ENCODE measurements at places on chromosomes 4 and X. TPM values are rescaled to one million over a fixed set of nuclear protein-coding genes. Genes with fewer than 3 reads are reported as not detected.

- no peak for DNase-seq
Observed at GRCh38 chr4:127501103-127501502, 131.7 kb upstream of the INTU start.

- DNase-seq = no peak
Observed at GRCh38 chr4:182644683-182645050, 272.5 kb downstream of the DCTD start.

DNA sequence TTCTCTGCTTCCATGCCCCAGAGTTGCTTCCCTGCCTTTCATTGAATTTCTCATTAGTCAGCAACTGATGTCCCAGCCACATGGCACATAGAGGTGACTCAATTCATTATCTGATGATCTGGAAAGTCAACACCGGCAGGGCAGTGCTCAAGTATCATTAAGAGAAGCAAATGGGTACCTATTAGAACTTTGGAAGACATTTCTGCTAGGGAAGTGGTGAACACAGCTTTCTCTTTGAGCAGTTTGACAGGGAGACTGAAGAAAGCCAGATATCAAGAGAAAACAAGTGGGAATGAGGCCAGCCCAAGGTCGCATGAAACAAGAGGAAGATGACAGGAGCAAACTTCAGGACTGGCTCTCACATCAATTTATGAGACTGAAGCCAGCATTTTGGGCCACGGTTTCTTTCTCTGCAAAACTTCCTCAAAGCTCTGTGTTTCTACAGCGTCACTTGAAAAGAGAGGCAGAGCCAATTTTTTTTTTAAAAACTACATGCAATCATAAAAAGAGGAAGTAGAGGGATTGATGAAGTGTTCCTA, 108.3 kb upstream of the RPS6KA3 start:
- DNase-seq = no peak

GRCh38 chr4:70948665-70949260, 44.7 kb upstream of the DCK start:
- DNase-seq = no peak

DNA sequence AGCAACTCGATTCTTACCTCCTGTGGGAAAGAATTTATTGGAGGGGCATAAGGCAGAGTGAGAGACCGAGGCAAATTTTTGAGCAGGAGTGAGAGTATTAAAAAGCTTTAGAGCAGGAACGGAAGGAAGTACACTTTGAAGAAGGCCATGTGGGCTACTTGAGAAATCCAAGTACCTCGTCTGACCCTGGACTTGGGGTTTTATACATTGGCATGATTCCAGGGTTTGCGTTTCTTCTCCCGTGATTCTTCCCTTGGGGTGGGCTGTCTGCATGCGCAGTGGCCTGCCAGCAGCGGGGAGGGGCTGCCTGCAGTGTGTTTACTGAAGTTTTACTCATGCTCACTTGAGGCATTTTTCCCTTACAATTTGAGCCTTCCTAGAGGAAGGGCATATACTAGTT, 3.4 kb downstream of the GALNT7 start:
- no peak for DNase-seq

GRCh38 chr4:76311896-76312331, 5.4 kb downstream of the STBD1 start:
- peak; percentile 87 for DNase-seq

GRCh38 chrX:119201570-119201969, 34.5 kb upstream of the PGRMC1 start:
- DNase-seq = no peak

GRCh38 chr4:27239641-27240040, 379.0 kb downstream of the STIM2 start:
- DNase-seq = no peak

GRCh38 chr4:16687011-16687410, 211.4 kb downstream of the LDB2 start:
- DNase-seq = no peak

DNA sequence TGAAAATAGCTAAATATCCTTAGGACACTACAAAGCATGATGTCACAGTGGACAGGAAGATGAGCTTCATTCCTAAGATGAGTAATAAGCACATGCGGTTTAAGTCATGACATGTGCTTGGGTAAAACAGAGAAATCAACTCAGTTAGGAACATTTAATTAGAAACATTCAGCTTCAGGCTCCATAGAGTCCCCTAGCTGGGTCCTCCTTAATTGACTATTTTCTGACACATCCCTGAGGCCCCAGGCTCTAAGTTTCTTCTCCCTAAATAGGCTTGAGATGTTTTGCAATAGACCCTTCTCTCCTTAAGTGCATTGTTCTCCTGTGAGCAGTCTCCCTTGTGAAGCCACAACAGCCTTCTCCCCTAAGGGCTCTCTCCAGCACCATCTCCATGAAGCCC, 70.4 kb upstream of the ANXA3 start:
- no peak for DNase-seq

DNA sequence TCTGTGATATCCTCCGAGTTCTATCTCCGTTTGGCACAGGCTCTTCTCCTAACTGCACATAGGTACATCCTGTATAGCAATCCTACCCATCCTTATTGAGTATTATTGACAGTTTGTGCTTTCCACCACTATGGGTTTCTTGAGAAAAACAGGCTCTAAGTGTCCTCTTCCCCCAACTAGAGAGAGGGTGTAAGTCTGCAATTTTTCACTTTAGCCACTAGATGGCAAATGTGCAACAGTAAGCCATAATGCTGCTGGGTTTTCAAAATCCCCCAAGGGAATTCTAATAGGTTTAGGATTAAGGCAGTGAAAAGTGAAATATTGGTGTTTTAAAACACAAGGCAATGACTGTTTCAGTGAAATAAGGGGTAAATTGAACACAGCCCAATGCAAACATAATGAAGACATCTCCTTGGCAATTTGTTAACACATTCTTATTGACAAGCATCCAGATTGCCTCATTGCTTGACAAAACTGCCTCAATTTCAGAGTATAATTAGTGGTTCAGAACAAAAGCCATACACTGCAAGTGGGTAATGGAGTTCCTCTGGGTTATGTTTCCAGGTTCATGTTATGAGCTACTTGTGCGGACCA, 239.0 kb upstream of the HTR2C start:
- no peak for DNase-seq

DNA sequence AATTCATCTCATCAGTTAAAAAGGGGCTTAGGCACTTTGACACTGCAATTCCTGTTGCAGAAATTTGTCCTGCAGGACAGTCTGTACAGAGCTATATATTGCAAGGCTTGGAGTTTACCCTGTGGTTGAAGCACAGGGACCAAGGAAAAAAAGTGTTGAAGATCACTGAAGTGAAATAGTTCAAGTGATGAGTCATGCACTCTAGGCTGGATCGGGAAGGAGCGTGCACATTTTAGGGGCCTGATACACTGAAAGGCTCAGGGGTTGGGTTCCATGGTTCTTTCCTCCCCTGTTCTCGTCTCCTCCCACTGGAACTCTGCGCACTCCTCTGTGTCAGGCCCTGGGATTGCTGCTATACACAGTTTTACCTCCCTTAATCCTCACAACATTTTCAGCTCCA, 104.9 kb upstream of the ARMCX2 start:
- no peak for DNase-seq

DNA sequence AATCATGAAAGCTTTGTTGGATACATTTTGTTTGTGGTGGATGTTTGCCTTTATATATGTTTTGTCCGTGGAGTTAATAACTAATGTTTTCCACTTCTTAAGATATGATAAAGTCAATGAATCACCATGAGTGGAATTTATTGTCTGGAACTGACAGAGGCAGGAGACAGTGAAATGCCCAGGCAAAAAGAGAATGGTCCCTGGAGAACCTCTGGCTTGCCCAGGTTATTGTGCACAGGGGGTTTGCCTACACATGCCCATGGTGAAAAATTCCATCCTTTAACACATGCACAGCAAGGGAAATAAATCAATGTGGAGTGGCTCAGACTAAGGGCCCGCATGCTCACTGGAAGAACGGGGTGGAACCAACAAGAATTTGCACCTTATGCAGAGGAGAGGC, 964.3 kb upstream of the GRIA3 start:
- DNase-seq = no peak

DNA sequence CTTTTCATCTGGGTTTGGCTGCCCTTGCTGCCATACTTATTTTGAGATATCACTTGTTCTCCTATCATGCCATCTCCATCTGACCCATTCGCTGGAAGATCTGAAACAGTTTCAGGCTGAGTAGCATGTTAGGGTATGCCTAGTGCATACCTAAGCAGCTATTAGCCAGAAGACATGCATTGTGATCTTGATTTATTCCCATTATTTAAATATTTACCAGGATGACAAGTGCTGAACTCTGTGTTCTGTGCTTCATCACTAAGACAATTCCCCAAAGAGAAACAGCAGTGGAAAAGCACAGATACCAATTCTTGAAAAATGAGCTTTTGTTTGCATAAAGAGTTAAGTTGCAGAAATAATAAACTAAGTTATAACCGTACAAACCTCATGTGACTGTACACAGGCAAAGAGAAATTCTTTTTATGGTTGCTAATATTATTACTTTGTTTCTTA, 271.0 kb upstream of the ARSJ start:
- DNase-seq = no peak

GRCh38 chr4:22482250-22483127, 33.4 kb downstream of the ADGRA3 start:
- DNase-seq = no peak

DNA sequence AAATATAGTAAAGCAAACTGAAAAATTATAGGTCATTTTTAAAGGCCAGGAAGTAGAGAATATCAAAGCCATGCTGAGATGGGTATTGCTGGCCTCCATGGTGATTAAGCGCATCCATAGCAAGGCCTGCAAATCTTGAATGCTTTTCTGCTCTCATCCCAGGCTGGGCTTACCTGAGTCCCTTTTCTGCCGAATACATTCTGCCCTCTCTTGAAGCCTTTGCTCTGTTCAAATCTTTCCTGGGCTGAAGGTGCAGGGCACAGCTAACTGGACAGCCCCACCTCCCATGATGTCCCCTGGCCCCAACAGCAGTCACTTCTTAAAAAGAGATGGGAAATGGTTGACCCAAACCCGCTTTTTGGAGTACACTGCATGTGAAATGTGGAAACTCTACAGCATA, 10.1 kb upstream of the EIF1AX start:
- DNase-seq = no peak

GRCh38 chr4:20318909-20319277, 67.2 kb downstream of the SLIT2 start:
- no peak for DNase-seq

- DNase-seq = no peak
Observed at GRCh38 chr4:11218692-11219091, 210.0 kb downstream of the HS3ST1 start.

- DNase-seq = peak; percentile 14
Observed at GRCh38 chrX:135973025-135973547, 702 bp downstream of the MMGT1 start.

DNA sequence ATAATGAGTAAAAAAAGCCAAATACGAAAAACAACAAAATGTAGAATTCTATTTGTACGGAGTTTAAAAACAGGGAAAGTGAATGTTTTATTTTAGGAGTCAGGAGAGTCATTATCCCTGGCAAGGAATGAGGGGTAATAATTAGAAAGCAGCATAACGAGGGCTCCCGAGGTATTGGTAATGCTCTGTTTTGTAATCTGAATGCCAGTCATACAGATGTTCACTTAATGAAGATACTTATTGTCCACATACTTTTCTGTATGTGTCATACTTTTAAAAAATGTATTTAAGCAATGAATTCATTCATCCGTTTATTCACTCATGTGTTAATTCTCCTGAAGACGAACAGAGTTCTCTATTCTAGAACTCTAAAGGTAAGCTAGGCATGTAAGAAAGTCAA, 87.8 kb upstream of the BMP2K start:
- no peak for DNase-seq

DNA sequence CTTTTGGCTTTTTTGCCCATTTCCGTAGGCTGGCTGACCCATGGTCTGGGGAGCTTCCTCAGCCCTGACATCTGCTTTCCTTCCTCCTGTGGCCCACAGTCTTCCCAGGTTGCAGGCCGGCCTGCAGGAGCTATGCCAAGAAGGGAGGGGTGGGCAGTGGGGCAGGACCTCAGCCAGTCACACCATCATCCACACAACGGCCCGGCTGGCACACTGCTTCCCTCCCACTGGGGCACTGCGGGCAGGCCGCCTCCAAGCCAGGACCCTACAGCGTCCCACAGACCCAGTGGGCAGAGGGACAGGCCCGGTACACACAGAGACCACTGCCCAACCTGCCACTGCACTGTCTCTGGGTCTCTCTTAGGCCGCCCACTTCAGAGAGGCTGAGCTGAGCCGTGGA, 38.0 kb downstream of the CTBP1 start:
- DNase-seq = no peak

Gene DMRTC1
- not detected for total RNA-seq

Gene GBA3
- total RNA-seq = 0.24 TPM

Gene OCIAD2
- 7.7 TPM for total RNA-seq

Gene CFP
- 3.3 TPM for total RNA-seq

Gene PRAF2
- 4.5 TPM for total RNA-seq

Gene SSX3
- total RNA-seq = not detected

Gene ZNF185
- 2.2 TPM for total RNA-seq

Gene HS3ST1
- 0.10 TPM for total RNA-seq

Gene SULT1B1
- total RNA-seq = 0.70 TPM

Gene SHROOM4
- total RNA-seq = 6.1 TPM

Gene PPP1R2C
- not detected for total RNA-seq

Gene IBSP
- total RNA-seq = not detected

Gene SOX3
- total RNA-seq = 0.11 TPM

Gene ITIH6
- total RNA-seq = not detected

Gene SFRP2
- total RNA-seq = not detected

Measured in gastrocnemius medialis (tissue), 4 donors.